GM23338 (cell line): ENCODE measurements at places on chromosomes 4 and X. TPM values are rescaled to one million over a fixed set of nuclear protein-coding genes. Genes with fewer than 3 reads are reported as not detected.

DNA sequence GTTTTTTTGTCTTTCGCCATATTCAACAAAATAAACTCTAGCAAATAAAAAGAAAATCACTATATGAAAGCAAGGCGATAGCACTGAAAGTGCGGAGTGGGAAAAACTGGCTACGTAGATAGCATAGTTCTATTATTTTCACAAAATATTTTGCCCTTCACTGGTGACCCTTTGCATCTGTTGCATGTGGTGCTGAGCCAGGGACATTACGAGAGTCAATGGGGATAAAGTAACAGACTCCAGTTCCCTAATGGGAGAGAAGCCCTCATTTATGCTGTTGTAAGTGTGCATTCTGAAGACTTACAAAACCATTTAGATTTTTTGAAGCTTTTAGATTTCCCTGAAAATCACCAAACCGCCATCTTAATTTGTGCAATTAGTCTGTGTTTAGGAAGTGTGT, 501.6 kb downstream of the PPARGC1A start:
- H3K27ac ChIP-seq, result no peak overlapping the region
- H3K4me1 ChIP-seq, result no peaks in the 10 kb centered on the region
- no peaks in the 10 kb centered on the region for H3K27me3 ChIP-seq
- no peaks in the 10 kb centered on the region for H3K36me3 ChIP-seq

GRCh38 chr4:40576651-40577480, 52.8 kb downstream of the RBM47 start:
- H3K4me3 ChIP-seq, result no peak overlapping the region
- peaks cover 20% of the 10 kb centered on the region for H3K4me1 ChIP-seq
- H3K27ac ChIP-seq, result peak overlapping the region; percentile 76
- no peaks in the 10 kb centered on the region; the same call in 1 of the 2 replicates for H3K36me3 ChIP-seq

DNA sequence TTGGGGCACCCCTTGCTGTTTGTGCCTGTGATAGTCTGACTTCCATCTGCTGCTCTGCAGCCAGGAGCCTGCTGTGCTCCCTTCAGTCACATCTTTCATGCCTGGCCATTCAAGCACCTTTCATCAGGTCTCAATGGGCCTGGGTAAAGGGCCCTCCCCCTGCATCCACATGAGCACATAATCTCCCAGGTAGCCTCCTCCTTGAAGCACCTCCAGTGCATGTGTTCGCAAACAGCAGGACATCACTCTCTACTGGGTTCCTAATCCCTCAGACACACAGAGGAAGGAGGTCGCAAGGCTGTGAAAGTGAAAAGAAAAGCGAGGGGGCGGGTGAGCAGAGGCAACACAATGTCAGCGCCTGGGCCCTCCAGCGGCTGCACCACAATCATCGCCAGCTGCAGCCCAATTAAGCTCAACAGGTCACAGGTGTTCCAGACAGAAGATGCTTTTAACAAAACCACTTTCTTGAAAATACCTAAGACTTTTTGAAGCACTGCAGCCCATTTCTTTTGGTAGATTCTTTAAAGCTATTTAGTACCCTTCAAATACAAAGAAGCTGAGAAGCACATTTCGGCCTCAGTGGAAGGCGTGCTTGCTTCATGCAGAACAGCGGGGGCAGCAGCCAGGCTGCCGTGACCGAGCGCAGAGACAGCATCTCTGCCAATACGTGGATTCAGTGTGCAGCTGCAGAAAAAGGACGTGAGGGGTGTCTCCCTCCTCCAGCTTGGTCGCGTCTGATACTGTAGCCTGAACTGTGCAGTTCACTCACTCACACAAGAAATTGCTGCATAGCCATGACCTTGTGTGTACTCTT, 92.2 kb upstream of the SPRY1 start:
- H3K27ac ChIP-seq, result peak overlapping the region; percentile 17; the same call in 1 of the 2 replicates
- no peaks in the 10 kb centered on the region for H3K27me3 ChIP-seq
- no peaks in the 10 kb centered on the region for H3K36me3 ChIP-seq

DNA sequence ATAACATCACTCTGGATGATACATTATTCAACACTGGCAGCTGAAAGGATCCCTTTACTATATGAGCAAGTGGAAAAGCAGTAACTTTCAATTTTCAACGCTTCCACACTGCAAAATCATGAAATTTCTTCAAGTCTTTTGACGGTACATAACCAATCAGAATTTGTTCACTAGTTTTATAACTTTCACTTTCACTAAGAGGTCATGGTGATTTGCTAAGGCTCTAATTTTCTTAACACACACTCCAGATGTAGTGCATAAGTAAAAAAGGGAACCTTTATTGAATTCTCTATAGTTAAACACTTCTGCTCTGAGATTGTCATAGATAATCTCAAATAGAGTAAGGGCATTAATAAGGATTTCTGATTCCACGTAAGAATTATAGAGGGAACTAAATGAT, 4.1 kb downstream of the ARMCX2 start:
- H3K4me3 ChIP-seq, result no peak overlapping the region
- H3K4me1 ChIP-seq, result peaks cover 4% of the 10 kb centered on the region; the same call in 1 of the 2 replicates
- no peak overlapping the region for H3K27ac ChIP-seq
- DNase-seq, result no peak
- H3K36me3 ChIP-seq, result no peaks in the 10 kb centered on the region
- no peaks in the 10 kb centered on the region for H3K27me3 ChIP-seq

GRCh38 chrX:150863191-150863590, 35.3 kb downstream of the CD99L2 start:
- H3K36me3 ChIP-seq, result no peaks in the 10 kb centered on the region
- H3K27me3 ChIP-seq, result no peaks in the 10 kb centered on the region
- no peak for DNase-seq
- no peak overlapping the region for H3K27ac ChIP-seq

- H3K27me3 ChIP-seq, result no peaks in the 10 kb centered on the region
- DNase-seq, result peak; percentile 87
- H3K4me3 ChIP-seq, result peak within 1 kb of the TSS; percentile 78
- no peaks in the 10 kb centered on the region for H3K36me3 ChIP-seq
Observed at GRCh38 chrX:115560978-115561604, at the start of gene PLS3. PLS3 (plus strand) TSS chrX:115561174; CDS start chrX:115610251, 49,077 bp downstream.

- no peaks in the 10 kb centered on the region for H3K27me3 ChIP-seq
- no peaks in the 10 kb centered on the region for H3K36me3 ChIP-seq
- H3K4me1 ChIP-seq, result no peaks in the 10 kb centered on the region
- DNase-seq, result no peak
- H3K4me3 ChIP-seq, result no peak overlapping the region
Observed at GRCh38 chrX:52870046-52870445, 2.2 kb upstream of the XAGE3 start.

- DNase-seq, result no peak
- no peaks in the 10 kb centered on the region for H3K27me3 ChIP-seq
- H3K36me3 ChIP-seq, result no peaks in the 10 kb centered on the region
- H3K27ac ChIP-seq, result no peak overlapping the region
Observed at GRCh38 chr4:147789596-147789995, 57.7 kb downstream of the ARHGAP10 start.

GRCh38 chrX:29671421-29671820, 543.9 kb upstream of the MAGEB2 start:
- no peak overlapping the region for H3K27ac ChIP-seq
- no peaks in the 10 kb centered on the region for H3K4me1 ChIP-seq
- H3K36me3 ChIP-seq, result no peaks in the 10 kb centered on the region
- no peak for DNase-seq

DNA sequence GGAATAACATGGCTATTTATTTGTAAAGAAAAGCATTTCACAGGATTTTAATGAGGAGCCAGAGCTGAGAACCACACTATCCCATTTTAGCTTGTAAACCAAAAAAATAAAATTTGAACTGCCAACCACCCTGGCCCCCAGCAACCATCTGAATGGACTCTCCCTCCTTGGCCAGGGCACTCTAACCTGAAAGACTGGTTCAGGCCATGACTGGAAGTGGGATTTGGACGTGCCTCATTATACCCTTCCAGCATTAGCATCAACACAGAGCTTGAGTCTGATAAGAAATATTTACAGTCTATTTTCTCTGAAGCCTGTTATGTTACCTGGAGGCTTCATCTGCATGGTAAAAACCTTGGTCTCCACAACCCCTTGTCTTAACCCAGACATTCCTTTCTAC, 30.0 kb downstream of the METAP1 start:
- 0 out of 2 replicates have a peak, but pooled peaks cover 11% of the 10 kb centered on the region for H3K36me3 ChIP-seq
- H3K4me3 ChIP-seq, result no peak overlapping the region
- peaks cover 41% of the 10 kb centered on the region for H3K4me1 ChIP-seq
- DNase-seq, result no peak
- no peak overlapping the region for H3K27ac ChIP-seq

DNA sequence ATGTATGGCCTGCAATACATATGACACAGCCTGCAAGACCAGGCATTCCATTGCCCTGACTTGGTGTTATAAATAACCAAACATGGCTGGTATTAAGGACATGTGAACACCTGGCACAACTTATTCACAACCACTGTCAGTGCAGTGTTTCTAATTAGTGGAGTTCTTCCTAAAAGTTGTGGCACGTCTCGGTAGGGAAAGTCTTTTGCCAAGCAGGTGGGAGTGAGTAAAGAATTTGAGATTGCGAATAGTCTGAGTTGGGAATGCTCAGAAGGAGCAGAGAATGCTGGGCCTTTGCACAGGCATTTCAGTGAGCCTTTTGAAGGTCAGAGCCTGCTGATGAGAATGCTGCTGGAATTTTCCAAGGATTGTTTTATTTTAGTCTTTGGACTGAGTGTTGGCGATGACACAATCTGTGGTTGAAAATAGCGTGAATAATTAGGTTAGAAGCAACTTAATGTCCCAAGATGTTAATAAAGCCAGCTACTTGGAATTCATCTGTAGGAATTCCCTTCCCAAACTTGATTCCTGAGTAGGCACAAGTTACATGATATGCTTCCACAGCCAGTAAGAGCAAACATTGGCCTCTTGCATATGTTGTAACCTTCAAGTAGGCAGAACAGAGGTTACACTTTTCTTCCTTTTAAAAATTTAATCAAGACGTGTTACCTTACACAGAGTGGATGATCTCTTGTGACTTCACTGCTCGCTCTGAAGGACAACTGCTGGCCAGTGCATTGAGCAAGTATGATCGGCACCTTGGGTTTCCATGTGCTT, 83.6 kb upstream of the PGRMC2 start:
- no peaks in the 10 kb centered on the region for H3K27me3 ChIP-seq
- DNase-seq, result no peak
- H3K27ac ChIP-seq, result no peak overlapping the region
- H3K4me1 ChIP-seq, result no peaks in the 10 kb centered on the region
- H3K36me3 ChIP-seq, result no peaks in the 10 kb centered on the region

GRCh38 chr4:166314902-166315301, 441.9 kb downstream of the TLL1 start:
- H3K27ac ChIP-seq, result no peak overlapping the region
- DNase-seq, result no peak
- no peaks in the 10 kb centered on the region for H3K27me3 ChIP-seq
- H3K4me1 ChIP-seq, result no peaks in the 10 kb centered on the region
- H3K36me3 ChIP-seq, result no peaks in the 10 kb centered on the region
- no peak overlapping the region for H3K4me3 ChIP-seq

DNA sequence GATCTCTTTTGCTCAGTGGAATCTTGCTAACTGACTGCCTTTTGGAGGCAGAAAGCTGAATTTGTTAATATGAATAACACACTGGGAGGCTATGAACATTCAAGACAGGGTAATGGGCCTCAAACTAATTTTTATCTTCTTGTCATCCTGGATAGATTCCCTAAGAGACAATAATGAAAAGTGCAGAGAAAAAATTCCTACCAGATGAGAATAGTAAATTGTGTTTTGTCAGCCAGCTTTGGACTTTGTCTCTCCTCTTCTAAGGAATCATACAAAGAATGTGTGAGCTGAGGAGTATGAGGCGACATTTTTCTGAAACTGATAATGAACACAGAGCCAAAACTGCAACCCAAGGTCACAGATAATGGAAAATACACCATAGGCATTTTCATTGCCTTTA, 649.3 kb downstream of the IQCM start:
- H3K4me1 ChIP-seq, result peaks cover 23% of the 10 kb centered on the region
- no peak overlapping the region for H3K4me3 ChIP-seq
- no peak for DNase-seq
- H3K27me3 ChIP-seq, result no peaks in the 10 kb centered on the region
- H3K36me3 ChIP-seq, result no peaks in the 10 kb centered on the region
- no peak overlapping the region for H3K27ac ChIP-seq

GRCh38 chr4:26753617-26754016, 107.0 kb upstream of the STIM2 start:
- H3K4me1 ChIP-seq, result no peaks in the 10 kb centered on the region
- H3K4me3 ChIP-seq, result no peak overlapping the region
- H3K36me3 ChIP-seq, result no peaks in the 10 kb centered on the region
- no peak for DNase-seq
- H3K27ac ChIP-seq, result no peak overlapping the region
- H3K27me3 ChIP-seq, result no peaks in the 10 kb centered on the region

DNA sequence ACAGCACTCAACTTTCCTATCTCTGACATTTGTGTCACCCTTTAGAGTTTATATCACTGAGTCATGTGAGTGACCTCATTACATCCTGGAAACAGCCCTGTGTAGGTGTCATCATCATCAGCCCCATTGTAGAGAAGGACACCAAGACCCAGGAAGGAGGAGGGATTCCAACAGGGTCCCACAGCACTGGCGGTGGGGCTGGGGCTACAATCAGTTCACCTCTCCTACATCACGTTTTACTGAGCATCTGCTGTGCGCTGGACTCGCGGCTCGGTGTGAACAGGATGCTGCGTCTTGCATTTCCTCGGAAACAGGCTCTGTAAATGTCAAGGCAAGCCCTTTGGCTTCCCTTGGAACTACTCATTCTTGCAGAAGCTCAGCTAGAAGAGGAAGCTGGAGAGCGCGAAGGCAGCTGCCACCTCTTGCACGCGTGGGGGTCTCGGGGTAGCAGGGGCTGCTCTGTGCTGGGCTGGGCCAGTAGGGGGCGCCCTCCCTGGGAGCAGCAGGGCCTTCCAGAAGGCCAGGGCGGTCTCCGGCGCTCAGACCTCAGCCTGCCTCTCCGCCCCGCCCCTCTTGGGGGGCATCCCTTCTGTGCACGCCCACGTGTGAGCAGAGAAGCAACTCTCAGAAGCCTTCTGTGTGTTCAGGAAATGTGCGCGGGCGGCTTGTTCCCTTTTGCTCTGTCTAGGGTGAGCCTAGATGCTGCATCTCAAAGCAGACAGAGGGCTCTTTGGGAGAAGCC, 29.0 kb downstream of the REELD1 start:
- H3K27me3 ChIP-seq, result no peaks in the 10 kb centered on the region
- H3K36me3 ChIP-seq, result no peaks in the 10 kb centered on the region
- H3K27ac ChIP-seq, result no peak overlapping the region
- DNase-seq, result peak; percentile 76

The GAB3 gene
- 0.50 and 1.8 TPM in 2 replicates for total RNA-seq

The SUPT20HL2 gene
- total RNA-seq, result not detected in 2 replicates

The GABRG1 gene
- total RNA-seq, result 0.58 and 1.6 TPM in 2 replicates

The CT45A3 gene
- not detected in 2 replicates for total RNA-seq

The GAGE1 gene
- not detected in 2 replicates for total RNA-seq

The HMX1 gene
- 0.69 TPM in 1 of 2 replicates, not detected in the other for total RNA-seq

The CD40LG gene
- not detected in 2 replicates for total RNA-seq

The CYSLTR1 gene
- not detected in 2 replicates for total RNA-seq

The RP2 gene
- 11.0 and 12.1 TPM in 2 replicates for total RNA-seq

The LNX1 gene
- total RNA-seq, result 5.4 and 7.3 TPM in 2 replicates

The TNIP3 gene
- not detected in 2 replicates for total RNA-seq
